Trophoblast cell (in vitro differentiated cells and primary cell): ENCODE measurements at places on chromosomes 3 and 15.

DNA sequence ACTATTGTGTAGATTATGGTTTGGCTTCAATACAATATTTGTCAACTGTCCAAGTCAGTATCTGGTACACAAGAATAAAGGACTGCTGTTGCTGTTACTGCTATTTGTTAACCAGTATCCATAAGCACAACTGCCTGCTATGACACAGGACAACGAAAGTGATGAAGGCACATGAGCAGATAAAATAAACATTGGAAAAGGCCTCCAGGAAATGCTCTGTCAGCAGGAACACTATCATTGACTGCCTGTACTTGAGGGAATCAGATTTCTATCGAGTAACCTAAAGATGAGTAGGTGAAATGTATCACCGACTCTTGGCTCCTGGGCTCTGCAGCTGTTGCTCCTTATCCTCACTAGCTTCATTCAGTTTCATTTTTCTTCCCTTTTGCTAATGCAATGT lies 56.5 kb downstream of the FMN1 start:
- no peak for DNase-seq

DNA sequence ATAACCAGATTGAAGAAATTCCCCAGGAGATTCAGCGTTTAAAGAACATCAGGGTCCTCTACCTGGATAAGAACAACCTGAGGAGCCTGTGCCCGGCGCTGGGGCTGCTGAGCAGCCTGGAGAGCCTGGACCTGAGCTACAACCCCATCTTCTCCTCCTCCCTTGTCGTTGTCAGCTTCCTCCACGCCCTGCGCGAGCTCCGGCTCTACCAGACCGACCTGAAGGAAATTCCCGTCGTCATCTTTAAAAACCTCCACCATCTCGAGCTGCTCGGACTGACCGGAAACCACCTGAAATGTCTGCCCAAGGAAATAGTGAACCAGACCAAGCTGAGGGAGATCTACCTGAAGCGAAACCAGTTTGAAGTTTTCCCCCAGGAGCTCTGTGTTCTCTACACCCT lies 9.4 kb upstream of the LRRC34 start:
- DNase-seq, result no peak

DNA sequence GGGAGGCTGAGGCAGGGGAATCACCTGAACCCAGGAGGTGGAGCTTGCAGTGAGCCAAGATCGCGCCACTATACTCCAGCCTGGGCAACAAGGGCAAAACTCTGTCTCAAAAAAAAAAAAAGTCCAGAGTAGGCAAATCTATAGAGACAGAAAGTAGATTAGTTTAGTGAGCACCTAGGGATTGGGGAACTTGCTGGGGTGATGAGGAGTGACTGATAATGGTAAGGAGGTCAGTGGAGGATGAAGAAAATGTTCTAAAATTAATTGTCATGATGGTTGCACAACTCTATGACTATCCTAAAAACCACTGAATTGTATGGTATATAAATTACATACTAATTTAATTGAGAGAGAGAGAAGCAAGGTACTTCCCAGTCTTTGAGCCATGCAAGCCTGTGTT lies 27.8 kb upstream of the LYZL4 start:
- DNase-seq, result no peak

- no peak for DNase-seq
These were observed 110.6 kb upstream of the SAMMSON start for GRCh38 chr3:69888943-69889315.

DNA sequence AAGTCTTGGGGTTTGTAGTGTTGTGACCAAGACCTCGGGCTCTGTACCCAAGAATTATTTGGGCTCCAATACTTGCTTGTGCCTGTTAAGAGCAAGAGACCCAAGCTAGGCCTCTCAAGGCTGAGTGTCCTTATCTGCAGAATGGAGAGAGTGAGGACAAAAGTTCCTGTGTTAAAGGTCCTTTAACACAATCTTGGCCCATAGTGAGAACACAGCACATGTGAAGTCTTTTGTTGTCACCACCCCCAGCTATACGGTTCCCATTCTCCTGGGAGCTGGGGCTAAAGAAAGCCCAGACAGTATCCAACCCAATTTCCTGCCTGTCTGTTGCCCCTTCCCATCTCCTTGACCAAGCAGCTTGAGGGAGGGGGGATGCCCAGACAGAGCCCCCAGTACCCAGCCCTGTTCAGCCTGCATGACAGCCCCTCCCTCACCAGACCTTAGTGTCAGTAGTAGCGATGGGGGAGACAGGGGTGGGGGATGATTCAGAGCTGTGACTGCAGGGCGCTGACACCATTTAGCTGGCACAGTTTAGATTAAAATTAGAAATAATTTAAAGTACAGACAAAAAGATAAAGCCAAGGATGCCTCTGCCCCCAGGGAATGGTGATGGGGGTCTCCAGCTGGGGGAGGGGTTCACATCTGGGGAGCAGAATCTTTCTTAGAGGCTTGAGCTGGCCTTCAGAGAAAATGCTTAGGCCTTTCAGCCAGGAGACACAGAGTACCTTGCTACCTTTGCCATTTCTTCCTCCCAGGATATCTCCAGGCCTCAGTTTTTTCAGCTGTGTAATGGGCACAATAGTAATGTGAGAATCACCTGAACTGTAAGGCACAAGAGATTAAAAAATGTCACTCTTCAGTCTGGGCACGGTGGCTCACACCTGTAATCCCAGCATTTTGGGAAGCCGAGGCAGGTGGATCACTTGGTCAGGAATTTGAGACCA lies 2.7 kb downstream of the PRKCD start:
- no peak for DNase-seq

DNA sequence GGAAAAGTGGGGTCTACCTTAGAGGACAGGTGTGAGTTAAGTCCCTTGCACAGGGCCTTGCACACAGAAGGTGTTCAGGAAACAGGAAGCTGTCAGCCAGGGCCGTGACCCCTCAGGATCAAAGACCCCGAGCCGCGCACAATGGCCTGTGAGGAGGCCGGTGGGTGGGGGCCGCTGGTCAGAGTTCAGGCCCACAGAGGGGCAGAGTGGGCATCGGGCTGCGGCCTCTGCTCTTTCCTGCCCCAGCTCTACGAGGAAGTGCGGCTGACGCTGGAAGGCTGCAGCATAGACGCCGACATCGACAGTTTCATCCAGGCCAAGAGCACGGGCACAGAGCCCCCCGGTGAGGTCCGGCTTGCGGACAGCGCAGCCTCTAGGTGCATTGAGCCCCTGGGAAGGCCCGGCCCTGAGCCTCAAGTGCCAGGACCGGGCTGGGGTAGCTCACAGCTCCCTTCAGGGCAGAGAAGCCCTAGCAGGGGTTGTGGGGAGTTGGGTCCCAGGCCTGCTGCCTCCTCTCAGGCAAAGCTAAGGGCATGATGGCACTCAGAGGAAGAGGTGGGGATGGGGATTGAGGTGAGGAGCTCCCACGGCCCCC lies 37.2 kb downstream of the PSTPIP1 start:
- no peak for DNase-seq

GRCh38 chr3:114464548-114464947 lies 170.7 kb downstream of the TIGIT start:
- DNase-seq, result no peak

DNA sequence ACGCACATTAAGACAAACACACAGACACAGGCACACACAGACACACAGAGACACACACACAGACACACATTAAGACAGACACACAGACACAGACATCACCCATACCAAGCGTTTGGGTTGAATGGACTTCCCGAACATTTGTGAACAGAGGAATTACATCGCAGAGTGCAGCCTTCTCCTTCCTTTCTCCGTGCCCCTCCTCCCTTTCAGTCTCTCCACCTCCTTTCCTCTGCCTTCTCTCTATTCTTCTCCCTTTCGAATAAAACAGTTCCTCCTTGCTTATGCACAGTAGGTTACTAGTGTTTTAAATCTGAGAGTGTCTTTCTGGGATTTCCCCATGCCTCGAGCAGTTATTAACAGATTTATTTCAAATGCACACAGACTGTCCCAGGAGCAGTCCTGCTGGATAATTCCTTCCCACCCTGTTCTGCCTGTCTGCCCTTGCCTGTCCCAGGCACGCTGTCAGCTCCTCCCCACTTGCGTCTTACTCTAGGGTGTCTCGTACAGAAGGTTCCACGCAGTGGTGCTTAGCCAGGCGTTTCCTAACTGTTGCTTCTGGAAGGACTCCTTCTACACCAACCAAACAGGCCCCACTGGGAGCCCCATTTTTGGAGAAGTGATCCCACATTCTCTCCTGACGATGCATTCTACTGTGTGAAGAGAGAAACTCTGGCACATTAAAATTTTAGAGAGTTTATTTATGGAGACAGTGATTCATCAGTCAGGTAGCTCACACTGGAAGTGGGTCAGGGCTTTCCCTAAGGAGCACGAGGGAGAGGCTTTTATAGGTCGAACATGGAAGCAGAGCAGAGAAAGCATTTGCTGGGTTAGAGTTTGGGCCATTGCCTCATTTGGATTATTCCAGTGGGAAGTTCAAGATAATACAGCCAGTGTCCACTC lies 163.8 kb downstream of the SV2B start:
- no peak for DNase-seq

DNA sequence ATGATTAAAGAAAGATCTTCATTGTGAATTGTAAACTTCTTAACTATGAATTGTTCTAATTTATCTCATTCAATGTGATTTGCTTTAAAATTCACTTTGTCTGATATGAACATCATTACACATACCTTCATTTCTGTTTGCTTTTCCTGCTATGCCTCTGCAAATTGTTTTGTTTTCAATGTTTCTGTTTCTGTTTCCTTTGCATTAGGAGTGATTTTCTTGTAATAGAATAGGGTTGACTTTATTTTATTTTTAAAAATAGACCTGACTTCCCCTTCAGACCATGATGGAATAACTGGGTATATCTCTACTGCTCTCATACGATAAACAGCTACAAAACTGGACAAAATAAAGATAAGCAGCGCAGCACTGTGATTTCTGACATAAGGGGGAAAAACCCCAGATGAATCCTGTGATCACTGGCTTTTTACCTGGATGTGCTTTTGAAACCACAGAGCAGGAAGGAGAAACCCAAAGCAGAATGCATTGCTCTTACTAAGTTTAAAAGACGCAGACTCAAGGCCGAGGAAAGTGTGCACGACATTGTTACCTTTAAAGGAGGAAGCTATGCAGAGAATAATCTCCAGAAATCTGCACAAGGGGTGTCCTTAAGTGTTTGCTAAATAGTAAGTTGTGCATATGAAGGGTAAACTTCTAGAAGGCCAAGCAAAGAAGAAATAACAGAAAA lies 420.2 kb downstream of the TBC1D5 start:
- no peak for DNase-seq

- no peak for DNase-seq
These were observed 7.8 kb downstream of the ATP6V1A start for GRCh38 chr3:113754494-113755159.

DNA sequence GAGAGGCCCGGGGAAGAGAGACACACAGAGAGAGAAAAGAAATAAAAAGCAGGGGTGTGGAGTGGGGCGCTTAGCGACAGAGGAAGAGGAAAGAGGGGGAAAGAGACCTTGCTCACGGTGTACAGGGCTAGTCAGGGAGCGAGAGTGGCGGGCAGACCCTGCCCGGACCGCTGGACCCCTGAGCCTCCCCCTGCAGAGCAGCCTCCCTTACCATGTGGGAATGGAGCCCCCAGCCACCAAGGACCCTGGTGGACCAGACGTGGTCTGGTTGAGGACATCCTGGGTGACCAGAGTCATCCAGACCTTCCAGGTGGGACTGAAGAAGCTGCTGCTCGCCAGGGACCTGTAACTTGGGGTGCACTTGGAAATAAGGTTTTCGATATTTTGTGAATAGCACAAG lies 129.6 kb downstream of the CHSY1 start:
- DNase-seq, result no peak

DNA sequence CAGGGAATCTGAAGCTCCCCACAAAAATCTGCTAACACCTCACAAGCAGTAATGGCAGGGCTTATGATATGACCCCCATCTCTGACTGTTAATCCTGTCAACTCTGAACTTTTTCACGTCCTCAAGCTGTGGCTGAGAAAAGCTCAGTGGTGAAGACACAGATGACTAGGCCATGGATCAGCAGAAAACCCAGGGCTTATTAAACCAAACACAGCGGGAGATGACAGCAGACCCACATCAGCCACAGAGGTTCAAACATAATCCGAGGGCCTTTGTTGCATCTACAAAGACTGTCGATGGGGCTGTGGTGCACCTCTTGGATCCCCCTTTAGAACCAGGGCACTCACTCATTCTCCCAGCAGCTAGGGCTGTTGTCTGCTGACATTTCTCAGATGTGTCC lies 50.4 kb downstream of the GLB1 start:
- DNase-seq, result no peak

- DNase-seq, result no peak
These were observed 165.7 kb upstream of the TSC22D2 start for GRCh38 chr3:150242220-150242936.

GRCh38 chr3:186683979-186684378 lies 18.2 kb downstream of the HRG start:
- no peak for DNase-seq

DNA sequence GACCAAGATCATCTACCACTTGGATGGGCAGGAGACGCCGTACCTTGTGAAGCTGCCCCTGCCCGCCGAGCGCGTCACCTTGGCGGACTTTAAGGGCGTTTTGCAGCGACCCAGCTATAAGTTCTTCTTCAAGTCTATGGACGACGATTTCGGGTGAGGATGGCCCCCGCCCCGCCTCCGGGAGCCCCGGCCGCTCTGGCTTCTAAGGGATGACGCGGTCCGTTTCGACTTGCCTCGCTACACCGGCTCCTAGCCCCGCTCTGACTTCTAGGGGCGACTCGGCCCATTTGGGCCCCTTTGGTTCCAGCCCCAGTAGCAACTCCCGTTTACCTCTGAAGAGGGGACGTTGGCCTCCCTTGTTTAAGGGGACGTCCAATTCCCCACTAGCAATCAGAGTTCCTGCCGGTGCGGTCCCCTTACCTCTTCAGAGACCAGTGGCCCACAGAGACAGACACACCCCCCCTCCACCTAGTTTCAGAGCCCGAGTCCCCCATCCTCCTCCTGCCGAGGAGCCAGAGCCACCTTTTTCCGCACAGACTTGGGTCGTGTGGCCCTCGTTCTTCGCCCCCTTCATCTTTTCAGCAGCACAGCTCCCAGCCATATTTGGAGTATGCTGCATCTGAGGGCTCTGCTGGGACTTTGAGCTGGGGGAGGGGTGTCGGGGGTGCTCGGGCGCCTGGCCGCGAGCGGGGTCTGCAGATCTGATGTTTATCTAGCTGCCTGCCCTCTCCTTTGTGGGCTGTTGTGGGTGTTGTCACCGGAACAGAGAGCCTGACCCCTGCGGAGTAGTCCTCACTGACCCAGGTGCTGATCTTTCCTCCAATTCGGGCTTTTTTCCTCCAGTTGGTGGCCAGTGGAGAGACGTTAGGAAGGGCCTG lies 706 bp downstream of the DVL3 start:
- peak; percentile 52 for DNase-seq

- peak; percentile 68 for DNase-seq
These were observed 33.6 kb downstream of the GPR171 start for GRCh38 chr3:151169262-151169947.
